ENCODE measurements at places on chromosomes 1 and 21. TPM values are rescaled to one million over a fixed set of nuclear protein-coding genes. Genes with fewer than 3 reads are reported as not detected.

- H3K4me1 ChIP-seq: no peaks in the 10 kb centered on the region
- no peaks in the 10 kb centered on the region for H3K27me3 ChIP-seq
- H3K36me3 ChIP-seq: no peaks in the 10 kb centered on the region
- DNase-seq: no peak
Observed at GRCh38 chr1:184931566-184931965, 42.7 kb downstream of the NIBAN1 start.

GRCh38 chr1:114154146-114154962 is 685 bp upstream of the SYT6 start:
- H3K27ac ChIP-seq: no peak overlapping the region
- H3K4me1 ChIP-seq: peaks cover 30% of the 10 kb centered on the region
- no peak for DNase-seq
- no peaks in the 10 kb centered on the region for H3K36me3 ChIP-seq
- H3K4me3 ChIP-seq: peak overlapping the region; percentile 21
- peaks cover 66% of the 10 kb centered on the region for H3K27me3 ChIP-seq

MMEL1 gene
- total RNA-seq: 0.67 TPM

- no peaks in the 10 kb centered on the region for H3K27me3 ChIP-seq
- no peaks in the 10 kb centered on the region for H3K36me3 ChIP-seq
- no peak for DNase-seq
- H3K4me1 ChIP-seq: no peaks in the 10 kb centered on the region
Observed at GRCh38 chr1:232786845-232787455, 18.3 kb upstream of the MAP10 start.

- peaks cover 50% of the 10 kb centered on the region for H3K4me1 ChIP-seq
- no peaks in the 10 kb centered on the region for H3K27me3 ChIP-seq
- no peak overlapping the region for H3K4me3 ChIP-seq
- peaks cover 49% of the 10 kb centered on the region for H3K36me3 ChIP-seq
Observed at GRCh38 chr1:22104865-22105437, 37.9 kb downstream of the WNT4 start.

DNA sequence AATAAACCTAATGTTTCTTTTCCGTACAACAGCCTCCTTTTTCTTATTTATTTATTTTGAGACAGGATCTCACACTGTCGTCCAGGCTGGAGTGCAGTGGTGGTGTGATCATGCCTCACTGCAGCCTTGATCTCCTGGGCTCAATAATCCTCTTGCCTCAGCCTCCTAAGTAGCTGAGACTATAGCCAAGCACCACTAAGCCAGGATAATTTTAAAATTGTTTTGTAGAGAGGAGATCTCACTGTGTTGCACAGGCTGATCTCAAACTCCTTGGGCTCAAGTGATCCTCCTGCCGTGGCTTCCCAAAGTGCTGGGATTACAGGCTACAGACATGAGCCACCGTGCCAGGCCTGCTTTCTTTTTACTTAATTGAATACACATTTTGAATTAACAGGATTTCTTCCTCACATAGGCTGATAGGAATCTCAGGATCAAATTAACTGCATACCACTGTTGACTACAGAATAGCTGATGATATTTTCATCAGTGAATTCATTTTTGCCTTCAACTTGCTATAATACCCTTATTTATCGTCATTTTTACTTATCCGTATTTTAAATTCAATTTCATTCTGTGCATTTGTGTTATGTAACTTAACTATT is 2010.5 kb downstream of the NCAM2 start:
- no peaks in the 10 kb centered on the region for H3K27me3 ChIP-seq
- no peaks in the 10 kb centered on the region for H3K4me1 ChIP-seq
- H3K27ac ChIP-seq: no peak overlapping the region
- DNase-seq: no peak

Data from CD4-positive, alpha-beta T cell (primary cell).